ENCODE measurements at places on chromosomes 5 and 9.

DNA sequence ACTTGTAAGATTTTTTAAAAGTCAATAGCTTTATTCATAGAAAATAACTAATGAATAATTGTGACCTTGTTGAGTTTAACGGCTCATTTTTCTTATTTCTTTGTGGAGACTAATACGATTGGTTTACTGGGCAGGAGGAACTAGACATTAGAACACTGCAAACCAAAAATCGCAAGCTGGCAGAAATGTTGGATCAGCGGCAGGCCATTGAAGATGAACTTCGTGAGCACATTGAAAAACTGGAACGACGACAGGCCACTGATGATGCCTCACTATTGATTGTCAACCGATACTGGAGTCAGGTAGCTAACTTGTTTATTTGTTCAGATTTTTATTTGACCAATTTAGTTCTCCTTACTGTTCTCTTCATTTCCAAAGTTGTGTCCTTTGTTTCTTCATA lies 6.4 kb downstream of the RNF20 start:
- no peak for DNase-seq

- no peak for DNase-seq
These were observed 39.4 kb downstream of the KDM3B start for GRCh38 chr5:138391859-138392386.

- DNase-seq, result no peak
These were observed 16.9 kb downstream of the ADAM19 start for GRCh38 chr5:157558681-157559080.

GRCh38 chr5:132865668-132866341 lies 464 bp downstream of the GDF9 start:
- DNase-seq, result no peak

- no peak for DNase-seq
These were observed 12.2 kb downstream of the DNLZ start for GRCh38 chr9:136351252-136351800.

GRCh38 chr5:178640331-178641045 lies 13.6 kb upstream of the CLK4 start:
- no peak for DNase-seq

GRCh38 chr5:177373806-177374205 lies 10.4 kb upstream of the SLC34A1 start:
- no peak for DNase-seq

DNA sequence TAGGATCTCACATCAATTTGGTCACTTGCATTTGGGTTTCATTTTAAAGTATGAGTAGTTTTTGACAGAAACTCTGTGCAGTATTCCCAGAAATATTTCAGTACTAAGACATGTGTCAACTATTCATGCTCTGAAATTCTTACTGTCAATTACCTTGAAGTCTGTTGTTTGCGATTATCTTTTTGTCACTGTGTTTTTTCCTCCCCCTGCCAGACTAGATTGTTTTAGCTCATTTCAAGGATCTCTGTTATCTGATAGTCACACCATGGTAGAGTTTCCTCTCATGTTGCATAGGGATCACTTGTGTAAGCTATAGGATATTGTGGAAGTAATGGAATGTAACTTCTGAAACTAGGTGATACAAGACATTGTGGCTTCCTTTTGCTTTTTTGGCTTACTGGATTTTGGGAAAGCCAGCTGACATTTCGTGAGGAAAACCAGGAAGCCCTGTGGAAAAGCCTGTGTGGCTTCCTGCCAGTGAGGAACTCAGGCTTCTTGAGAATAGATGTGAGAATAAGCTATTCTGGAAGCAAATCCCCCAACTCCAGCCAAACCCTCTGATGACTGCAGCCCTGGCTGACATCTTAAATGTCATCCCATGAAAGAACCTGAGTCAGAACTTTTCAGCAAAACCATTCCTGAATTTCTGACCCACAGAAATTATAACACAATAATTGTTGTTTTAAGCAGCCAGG lies 122.2 kb downstream of the FGF10 start:
- DNase-seq, result no peak

DNA sequence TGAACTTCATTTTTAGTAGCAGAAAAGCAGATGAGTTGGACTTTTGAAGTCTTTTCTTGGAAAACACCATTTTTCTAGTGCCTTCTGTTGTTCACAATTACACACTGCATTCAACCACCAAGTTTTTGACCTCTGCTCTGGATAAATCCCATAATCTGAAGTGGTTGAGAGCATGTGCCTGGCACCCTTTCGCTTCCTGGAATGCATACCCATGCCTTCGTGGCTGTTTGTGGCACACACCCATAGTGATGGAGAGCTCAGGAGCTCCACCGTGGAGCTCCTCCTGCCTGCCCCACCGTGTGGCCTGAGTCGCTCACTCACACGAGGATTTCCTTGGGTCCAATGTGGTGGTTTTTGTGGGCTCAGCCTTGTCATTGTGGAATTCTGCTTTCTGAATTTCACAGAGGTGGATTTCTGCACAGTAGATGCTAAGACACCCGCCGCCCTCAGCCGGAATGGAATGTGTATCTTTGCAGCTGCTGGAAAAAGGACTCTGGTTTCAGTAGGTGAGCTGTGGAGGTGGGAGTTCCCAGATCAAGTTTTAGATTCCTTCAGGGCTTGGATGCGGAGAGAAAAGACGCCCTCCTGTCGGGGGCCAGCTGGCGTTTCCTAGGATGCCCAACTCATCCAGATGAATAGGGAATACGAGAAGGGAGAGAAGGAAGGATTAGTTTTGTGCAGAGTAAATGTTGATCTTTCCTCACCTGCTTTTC lies 500.4 kb downstream of the IRX1 start:
- no peak for DNase-seq

DNA sequence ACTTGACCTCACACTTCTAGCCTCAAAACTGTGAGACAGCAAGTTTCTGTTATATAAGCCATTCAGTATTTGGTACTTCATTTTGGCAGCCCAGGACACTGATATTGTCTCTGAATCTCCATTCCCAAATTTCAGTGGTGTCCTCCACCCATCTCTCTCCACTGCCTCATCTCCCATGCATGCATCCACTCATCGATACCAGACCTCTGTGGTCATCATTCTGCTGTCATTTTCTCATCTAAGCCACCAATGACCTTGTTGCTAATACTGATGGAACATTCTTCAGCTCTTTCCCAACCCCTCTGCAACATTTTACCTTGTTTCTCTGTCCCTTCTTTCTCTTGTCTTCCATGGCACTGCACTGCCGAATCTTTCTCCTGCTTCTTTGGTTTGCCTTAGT lies 221.8 kb downstream of the SNX18 start:
- DNase-seq, result no peak

DNA sequence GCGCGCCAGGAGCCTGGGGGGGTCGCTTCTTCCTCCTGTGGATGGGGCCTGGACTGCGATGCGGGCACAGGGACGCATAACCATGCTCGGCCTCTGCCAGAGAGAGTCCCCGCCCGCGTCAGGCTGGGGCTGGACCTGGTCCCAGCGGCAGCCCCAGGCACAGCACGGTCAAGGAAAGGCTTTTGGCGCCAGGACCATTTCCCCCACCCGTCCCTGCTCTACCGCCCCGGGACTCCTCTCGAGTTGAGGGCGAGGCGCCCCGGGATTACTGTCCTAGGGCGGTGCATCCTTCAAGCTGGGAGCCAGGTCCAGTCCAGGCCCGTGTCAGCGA lies 341 bp downstream of the MXD3 start:
- no peak for DNase-seq

DNA sequence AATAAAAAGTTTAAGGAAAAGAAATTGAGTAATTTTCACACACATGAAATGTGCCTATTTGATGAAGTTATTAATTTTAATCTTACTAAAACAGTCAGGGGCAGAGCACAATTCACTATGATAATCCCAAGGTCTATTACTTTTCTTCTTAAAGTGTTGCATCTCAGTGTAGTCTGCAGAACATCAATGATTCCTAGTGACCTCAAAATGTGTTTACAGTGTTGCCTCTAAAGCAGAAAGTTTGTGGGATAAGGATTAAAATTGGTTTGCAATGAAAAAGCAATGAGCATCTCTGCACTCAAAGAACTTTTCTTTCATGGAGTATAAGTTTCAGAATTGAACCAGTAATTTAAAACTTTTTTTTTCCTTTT lies 63.0 kb downstream of the CEP120 start:
- DNase-seq, result no peak

- DNase-seq, result no peak
These were observed 272.4 kb downstream of the CDK5RAP2 start for GRCh38 chr9:120307599-120307998.

DNA sequence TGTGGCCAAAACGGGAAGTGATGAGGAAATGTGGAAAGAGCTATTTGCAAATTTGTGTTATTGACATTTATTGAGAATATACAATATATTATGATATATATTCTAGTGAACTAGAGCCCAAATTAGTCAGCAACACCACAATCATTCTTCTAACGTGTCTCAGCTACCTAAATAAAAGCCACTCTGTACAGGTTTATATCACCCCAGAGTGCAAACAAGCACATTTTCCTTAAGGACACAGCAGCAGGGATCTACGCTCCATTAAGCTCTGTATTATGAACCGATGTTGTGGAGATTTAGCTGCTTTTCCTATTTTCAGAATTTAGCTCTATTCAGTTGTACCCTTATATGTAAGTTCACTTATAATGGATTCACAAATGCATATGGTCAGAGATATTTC lies 77.9 kb downstream of the CDH18 start:
- DNase-seq, result no peak

DNA sequence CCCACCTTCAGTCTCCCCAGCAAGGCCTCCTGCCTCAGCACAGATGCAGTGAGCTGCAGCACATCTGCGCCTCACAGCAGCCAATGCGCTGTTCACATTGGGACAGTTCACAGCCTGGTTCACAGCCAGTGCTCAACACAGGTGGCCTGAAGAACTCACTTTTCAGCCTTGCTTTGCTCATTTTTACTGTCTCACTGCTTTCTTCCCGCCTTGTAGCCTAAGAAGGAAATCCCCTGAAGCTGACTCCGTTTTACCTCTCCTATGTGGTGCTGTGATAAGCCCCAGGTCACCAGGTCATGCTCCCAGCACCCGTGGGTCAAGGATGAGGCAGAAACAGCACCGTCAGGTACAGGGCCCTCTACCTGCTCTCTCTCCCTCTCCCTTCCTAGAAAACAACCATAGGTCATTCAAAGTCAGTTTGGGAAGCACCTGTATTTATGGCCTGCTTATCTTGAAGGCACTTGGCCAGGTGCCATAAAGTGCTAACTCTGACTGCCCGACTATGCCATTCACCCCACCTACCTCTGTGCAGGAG lies 1.1 kb downstream of the GCNT4 start:
- DNase-seq, result peak; percentile 4

- no peak for DNase-seq
These were observed 4.7 kb upstream of the ISCA1 start for GRCh38 chr9:86287013-86287412.

GRCh38 chr5:66118304-66118703 lies 25.8 kb upstream of the SREK1 start:
- no peak for DNase-seq

DNA sequence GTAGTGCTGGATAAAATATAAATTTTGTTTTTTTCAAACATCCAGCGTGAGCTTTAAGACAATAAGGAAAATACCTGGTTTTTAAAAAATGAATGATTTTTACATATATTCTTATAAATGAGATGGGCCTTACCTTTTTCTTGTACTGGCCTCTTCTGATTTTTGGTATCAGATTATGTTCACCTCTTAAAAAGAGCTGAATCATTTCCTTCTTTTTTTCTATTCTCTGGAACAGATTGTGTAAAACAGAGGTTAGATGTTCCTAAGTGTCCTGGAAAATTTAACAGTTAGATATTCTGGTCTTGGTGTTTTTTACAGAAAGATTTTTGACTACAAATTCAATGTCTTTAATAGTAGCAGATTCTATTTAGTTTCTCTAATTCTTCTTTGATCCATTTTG lies 74.6 kb downstream of the NDUFAF2 start:
- DNase-seq, result no peak

GRCh38 chr5:148541054-148541835 lies 113.1 kb downstream of the HTR4 start:
- no peak for DNase-seq

GRCh38 chr9:81588148-81588871 lies 101.0 kb downstream of the TLE1 start:
- DNase-seq, result no peak

GRCh38 chr9:129665389-129665775 lies at the start of gene PRRX2:
TSS of gene PRRX2 (plus strand) at chr9:129665647. CDS start at chr9:129665868, 221 bp downstream.
- no peak for DNase-seq

Data from activated gamma-delta T cell treated with Interleukin-2 at 50 U/mL for 16 hours (primary cell).